ENCODE measurements at places on chromosomes 1 and 21. TPM values are rescaled to one million over a fixed set of nuclear protein-coding genes. Genes with fewer than 3 reads are reported as not detected.
A peak's percentile ranks its signal among the peaks of the same experiment; 100 is the strongest.

DNA sequence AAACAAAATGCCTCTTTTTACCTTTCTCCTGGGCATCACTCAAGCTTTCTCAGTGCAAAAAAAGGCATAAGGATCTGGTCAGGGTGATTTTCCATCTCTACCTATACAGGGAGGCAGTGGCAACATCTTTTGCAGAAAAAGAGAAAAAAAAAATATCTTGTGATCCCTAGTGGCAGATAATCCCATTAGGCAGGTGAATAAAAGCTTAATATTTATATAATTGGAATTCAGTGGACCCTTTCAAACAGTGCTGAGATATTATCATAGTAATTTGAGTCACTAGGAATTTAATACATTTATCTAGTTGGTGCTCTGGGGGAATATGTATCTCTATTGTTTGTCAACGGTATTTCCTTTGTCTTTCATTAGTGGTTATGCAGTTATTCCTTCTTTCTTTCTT lies 29.9 kb upstream of the CXADR start:
- no peaks in the 10 kb centered on the region for H3K4me1 ChIP-seq
- no peak overlapping the region for H3K4me3 ChIP-seq
- no peaks in the 10 kb centered on the region for H3K36me3 ChIP-seq
- no peak overlapping the region for H3K27ac ChIP-seq

GUCA2B gene
- not detected for total RNA-seq

DNA sequence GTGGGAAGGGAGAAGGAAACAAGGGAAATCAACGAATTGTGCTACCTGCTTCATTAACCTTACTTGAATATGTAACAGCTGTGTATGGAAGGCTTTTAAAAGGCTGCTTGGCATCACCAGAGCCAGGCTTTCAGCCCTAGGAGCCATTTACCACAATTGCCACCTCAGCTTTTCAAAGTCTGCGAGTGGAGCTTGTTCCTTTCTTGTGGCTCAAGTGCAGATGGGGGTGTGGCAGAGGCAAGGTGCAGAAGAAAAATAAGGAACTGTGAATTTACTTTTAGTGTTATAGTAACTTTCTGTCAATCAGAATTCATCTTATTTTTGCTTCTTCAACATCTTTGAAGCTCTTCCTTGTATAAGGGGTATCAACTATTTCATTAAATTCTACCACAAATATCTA lies 17.6 kb downstream of the CLCA2 start:
- no peak for DNase-seq
- no peaks in the 10 kb centered on the region for H3K4me1 ChIP-seq
- no peak overlapping the region for H3K4me3 ChIP-seq
- H3K36me3 ChIP-seq = no peaks in the 10 kb centered on the region
- no peak overlapping the region for H3K27ac ChIP-seq
- 0 out of 2 replicates have a peak, but pooled peaks cover 3% of the 10 kb centered on the region for H3K27me3 ChIP-seq

KRTAP21-2 gene
- total RNA-seq = not detected

DNA sequence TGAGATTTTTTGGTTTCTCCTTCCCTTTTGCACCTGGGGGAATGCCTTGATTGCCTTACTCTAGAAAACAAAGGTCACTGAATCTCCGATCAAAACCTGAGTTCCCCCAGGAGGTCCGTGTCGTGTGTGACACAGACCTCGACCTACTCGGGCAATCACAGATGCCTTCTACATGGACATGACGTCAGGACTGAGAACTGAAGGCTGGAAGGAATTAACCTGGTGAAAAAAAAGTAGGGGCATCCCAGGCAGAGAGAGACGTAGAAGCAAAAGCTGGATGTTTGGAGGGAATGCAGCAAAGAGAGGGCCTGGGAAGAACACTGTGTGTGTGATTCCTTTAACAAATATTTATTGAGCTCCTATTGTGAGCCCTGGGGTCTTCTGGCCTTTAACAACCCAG lies 178.0 kb downstream of the PRDM2 start:
- no peaks in the 10 kb centered on the region for H3K36me3 ChIP-seq
- H3K27me3 ChIP-seq = no peaks in the 10 kb centered on the region
- no peak overlapping the region for H3K27ac ChIP-seq
- H3K4me3 ChIP-seq = no peak overlapping the region
- H3K4me1 ChIP-seq = no peaks in the 10 kb centered on the region

- no peak overlapping the region for H3K4me3 ChIP-seq
- no peak overlapping the region for H3K27ac ChIP-seq
- H3K27me3 ChIP-seq = no peaks in the 10 kb centered on the region
- H3K36me3 ChIP-seq = no peaks in the 10 kb centered on the region
- no peaks in the 10 kb centered on the region for H3K4me1 ChIP-seq
Observed at GRCh38 chr1:65267683-65268082, 41.7 kb upstream of the DNAJC6 start.

DNA sequence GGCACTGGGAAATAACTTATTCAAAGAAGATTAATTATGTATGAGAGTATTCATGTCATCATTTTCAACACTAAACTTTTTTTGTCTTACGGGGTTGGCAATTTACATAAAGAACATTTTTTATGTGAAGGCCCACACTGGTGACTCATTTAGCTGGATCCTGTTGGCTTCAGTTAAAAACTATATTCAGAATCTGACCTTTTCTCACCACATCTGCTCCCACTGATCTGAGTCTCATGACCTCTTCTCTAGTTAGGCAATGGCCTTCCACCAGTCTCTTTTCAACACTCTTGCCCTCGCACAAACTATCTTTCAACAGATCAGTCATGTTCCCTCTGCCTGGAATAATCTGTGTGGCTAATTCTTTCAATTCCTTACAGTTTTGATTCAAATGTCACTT lies 53.4 kb downstream of the TMPRSS15 start:
- no peak overlapping the region for H3K4me3 ChIP-seq
- H3K4me1 ChIP-seq = no peaks in the 10 kb centered on the region
- H3K27ac ChIP-seq = no peak overlapping the region
- H3K27me3 ChIP-seq = no peaks in the 10 kb centered on the region
- no peak for DNase-seq
- no peaks in the 10 kb centered on the region for H3K36me3 ChIP-seq

GRCh38 chr1:54499360-54500106 lies 48.5 kb upstream of the ACOT11 start:
- H3K27me3 ChIP-seq = peaks cover 9% of the 10 kb centered on the region
- H3K27ac ChIP-seq = no peak overlapping the region
- no peaks in the 10 kb centered on the region for H3K4me1 ChIP-seq

GPA33 gene
- 0.21 TPM for total RNA-seq

LGR6 gene
- total RNA-seq = not detected

GRCh38 chr1:115331558-115332331 lies 6.3 kb downstream of the NGF start:
- H3K4me3 ChIP-seq = no peak overlapping the region
- H3K27ac ChIP-seq = no peak overlapping the region
- no peaks in the 10 kb centered on the region for H3K4me1 ChIP-seq
- H3K27me3 ChIP-seq = no peaks in the 10 kb centered on the region

TRIM46 gene
- 2.0 TPM for total RNA-seq

GRCh38 chr1:22983944-22984343 lies 11.3 kb upstream of the LACTBL1 start:
- DNase-seq = no peak
- H3K36me3 ChIP-seq = no peaks in the 10 kb centered on the region
- H3K4me1 ChIP-seq = no peaks in the 10 kb centered on the region

DNA sequence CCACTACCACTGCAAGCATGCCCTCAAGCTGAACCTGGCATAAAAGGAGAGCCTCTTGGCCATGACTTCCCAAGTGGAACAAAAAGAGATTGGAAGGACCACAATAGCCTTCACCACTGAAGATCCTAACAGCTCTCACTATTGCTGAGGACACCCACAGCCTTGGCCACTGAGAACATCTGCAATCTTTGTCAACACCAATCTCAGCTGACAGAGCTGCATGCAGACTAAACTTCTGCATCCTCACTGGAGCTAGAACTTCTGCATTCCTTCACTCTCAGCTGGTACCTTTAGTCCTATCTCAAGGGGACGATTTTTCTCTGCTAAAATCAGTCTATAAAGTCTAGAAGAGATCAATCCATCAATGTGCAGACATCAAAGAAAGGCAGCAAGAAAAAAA lies 8.3 kb upstream of the FCRL2 start:
- DNase-seq = no peak
- H3K36me3 ChIP-seq = no peaks in the 10 kb centered on the region
- no peaks in the 10 kb centered on the region for H3K27me3 ChIP-seq
- H3K4me1 ChIP-seq = peaks cover 27% of the 10 kb centered on the region
- no peak overlapping the region for H3K27ac ChIP-seq

- H3K4me3 ChIP-seq = no peak overlapping the region
- no peaks in the 10 kb centered on the region for H3K36me3 ChIP-seq
- H3K27ac ChIP-seq = no peak overlapping the region
- DNase-seq = no peak
- no peaks in the 10 kb centered on the region for H3K27me3 ChIP-seq
- H3K4me1 ChIP-seq = no peaks in the 10 kb centered on the region
Observed at GRCh38 chr1:10649517-10650201, 146.8 kb downstream of the CASZ1 start.

DNA sequence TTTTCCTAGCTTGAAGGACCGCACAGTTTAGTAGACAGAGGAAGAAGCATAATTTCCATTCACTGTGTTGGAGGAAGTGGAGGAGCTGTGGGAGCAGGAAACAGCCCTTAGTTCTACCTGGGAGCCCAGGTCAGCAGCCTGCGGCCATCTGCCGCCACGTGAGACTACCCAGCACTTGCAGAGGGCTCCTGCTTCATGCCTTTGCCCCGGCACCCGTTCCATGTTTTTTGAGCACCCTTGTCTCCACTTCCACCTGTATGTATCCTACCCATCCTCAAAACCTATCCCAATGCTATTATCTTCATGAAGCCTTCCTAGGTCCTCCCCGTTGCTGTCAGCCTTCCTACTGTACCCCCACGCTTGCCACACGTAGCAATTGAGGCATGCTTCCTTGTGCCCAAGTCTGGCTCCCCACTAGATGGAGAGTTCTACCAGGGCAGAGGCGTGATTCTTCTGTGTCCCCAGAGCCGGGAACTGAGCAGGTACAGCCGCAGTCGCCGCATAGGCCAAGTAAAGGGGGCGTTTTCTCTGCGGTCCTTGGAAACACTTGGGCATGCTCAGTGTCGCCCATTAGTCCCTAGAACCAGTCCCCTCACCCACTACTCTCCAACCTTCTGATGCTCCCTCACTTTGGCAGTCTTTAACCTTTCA lies 1.9 kb downstream of the SLC6A9 start:
- no peaks in the 10 kb centered on the region for H3K27me3 ChIP-seq
- no peaks in the 10 kb centered on the region for H3K36me3 ChIP-seq
- H3K4me1 ChIP-seq = peaks cover 10% of the 10 kb centered on the region
- DNase-seq = no peak
- H3K4me3 ChIP-seq = peak overlapping the region; percentile 65

DNA sequence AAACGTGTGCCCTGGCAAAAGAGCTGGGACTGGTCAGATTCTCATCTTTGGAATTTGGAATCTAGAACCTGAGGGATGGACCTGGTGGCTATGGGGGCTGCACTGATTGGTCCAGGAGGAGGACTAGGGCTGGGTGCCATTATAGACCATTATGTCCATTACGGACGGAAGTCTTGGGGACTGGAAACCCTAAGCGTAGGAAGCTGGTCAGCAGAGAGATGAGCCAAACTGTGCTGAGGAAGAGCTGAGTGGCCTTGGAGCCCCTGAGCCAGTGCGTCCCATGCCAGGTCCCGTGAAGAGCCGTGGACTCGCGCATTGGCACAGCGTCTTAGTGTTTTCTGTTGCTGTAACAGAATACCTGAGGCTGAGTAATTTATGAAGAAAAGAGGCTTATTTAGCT lies 10.0 kb downstream of the MRAP start:
- peaks cover 11% of the 10 kb centered on the region for H3K36me3 ChIP-seq
- DNase-seq = no peak
- H3K27me3 ChIP-seq = no peaks in the 10 kb centered on the region
- H3K4me1 ChIP-seq = no peaks in the 10 kb centered on the region
- H3K27ac ChIP-seq = no peak overlapping the region

SLC16A4 gene
- not detected for total RNA-seq

GRCh38 chr1:145690587-145691558 lies 16.3 kb downstream of the PDZK1 start:
- H3K4me1 ChIP-seq = peaks cover 15% of the 10 kb centered on the region
- H3K36me3 ChIP-seq = no peaks in the 10 kb centered on the region
- H3K4me3 ChIP-seq = no peak overlapping the region
- peak overlapping the region; percentile 51 for H3K27ac ChIP-seq
- H3K27me3 ChIP-seq = no peaks in the 10 kb centered on the region

OR2T35 gene
- total RNA-seq = 0.49 TPM

FCRL5 gene
- total RNA-seq = 7.8 TPM

UTS2 gene
- not detected for total RNA-seq

DNA sequence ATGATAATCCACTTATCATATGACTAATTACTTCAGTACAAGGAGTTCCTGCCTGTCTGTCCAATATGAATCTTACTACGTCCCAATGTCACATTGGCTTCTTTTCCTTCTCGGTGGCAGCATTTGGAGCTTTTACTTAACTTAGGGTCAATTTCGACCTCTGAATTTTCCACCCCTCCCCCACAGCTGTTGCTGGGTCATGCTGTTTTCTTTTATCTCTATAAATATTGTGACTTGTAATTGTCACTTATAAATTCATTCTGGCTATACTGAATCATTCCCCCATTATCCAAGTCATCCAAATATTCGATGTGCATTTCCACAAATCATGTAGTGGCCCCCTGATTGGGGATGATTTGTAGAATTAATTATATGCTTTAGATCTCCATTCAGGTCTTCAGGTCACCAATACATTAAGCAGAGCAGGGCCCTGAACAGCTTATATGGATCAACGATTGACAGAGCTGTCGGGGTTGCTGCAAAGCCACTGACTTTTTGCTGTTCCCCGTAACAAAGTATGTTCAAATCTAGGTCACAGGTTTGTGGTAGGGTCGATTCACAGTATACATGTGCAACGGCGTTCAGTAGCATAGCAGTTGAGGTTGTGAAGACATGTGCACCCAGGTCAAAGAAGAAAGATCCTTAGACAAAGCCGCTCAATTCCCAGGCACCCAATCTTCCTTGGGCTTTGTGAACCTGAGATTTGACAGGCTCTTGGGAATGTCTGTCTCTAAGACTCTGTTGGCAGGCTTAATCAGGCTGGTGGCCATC lies 18.3 kb upstream of the RNU1-4 start:
- DNase-seq = no peak
- no peaks in the 10 kb centered on the region for H3K4me1 ChIP-seq
- no peak overlapping the region for H3K27ac ChIP-seq
- no peaks in the 10 kb centered on the region for H3K36me3 ChIP-seq

- H3K36me3 ChIP-seq = peaks cover 23% of the 10 kb centered on the region
- no peak overlapping the region for H3K27ac ChIP-seq
- no peaks in the 10 kb centered on the region for H3K27me3 ChIP-seq
Observed at GRCh38 chr21:34133802-34134201, 60.4 kb downstream of the MRPS6 start.

KCNJ9 gene
- total RNA-seq = not detected

DVL1 gene
- 29.8 TPM for total RNA-seq

- no peaks in the 10 kb centered on the region for H3K4me1 ChIP-seq
- H3K27ac ChIP-seq = no peak overlapping the region
- H3K27me3 ChIP-seq = no peaks in the 10 kb centered on the region
- H3K36me3 ChIP-seq = no peaks in the 10 kb centered on the region
- no peak for DNase-seq
Observed at GRCh38 chr1:151613282-151613780, 1.5 kb downstream of the SNX27 start.

CFAP107 gene
- total RNA-seq = not detected

- H3K27ac ChIP-seq = no peak overlapping the region
- no peaks in the 10 kb centered on the region for H3K27me3 ChIP-seq
- peaks cover 22% of the 10 kb centered on the region for H3K36me3 ChIP-seq
- peaks cover 7% of the 10 kb centered on the region for H3K4me1 ChIP-seq
Observed at GRCh38 chr1:150967936-150968335, 6.7 kb downstream of the CERS2 start.
